ENCODE measurements at places on chromosomes 16 and 17.
A peak's percentile ranks its signal among the peaks of the same experiment; 100 is the strongest.

DNA sequence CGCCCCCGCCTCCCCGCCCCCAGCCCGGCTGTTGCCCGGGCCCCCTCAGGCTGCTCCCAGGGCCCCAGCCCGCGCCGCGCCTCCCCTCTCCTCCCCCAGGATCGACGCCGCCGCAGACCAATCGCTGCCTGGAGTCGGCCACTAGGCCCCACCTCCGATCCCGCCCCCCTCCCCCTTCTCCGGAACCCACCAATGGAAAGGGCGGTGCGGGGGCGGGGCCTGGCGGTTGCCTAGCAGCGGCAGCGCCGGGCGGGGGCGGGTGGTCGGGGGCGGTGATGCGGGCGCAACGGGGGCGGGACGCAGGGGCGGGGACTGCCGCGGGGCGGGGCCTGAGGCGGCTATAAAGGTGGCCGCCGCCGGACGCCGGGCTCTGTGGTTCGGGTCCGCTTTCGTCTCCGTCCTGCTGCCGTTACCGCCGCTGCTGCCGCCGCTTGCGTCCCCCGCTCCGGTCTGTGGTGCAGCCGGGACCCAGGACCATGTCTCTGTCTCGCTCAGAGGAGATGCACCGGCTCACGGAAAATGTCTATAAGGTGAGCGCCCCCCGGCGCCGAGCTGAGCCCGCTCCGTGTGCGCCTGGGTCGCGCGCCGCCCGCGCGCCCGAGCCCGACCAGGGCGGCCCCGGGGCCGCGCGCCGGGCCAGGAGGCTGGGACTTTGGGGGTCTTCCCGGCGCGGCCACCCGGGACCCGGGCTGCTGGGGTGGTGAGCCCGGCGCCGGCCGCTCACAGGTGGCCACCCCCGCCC lies at the start of gene BAIAP2:
Gene BAIAP2 (plus strand): TSS at position 373 of the 742 bp plus-strand sequence. CDS start 104 bp downstream, at position 477.
- peak; percentile 86 for DNase-seq

GRCh38 chr17:76384222-76384986 lies at the start of gene SPHK1:
TSS of gene SPHK1 (plus strand) at chr17:76384609. CDS start at chr17:76385645, 1,036 bp downstream.
- peak; percentile 83 for DNase-seq

DNA sequence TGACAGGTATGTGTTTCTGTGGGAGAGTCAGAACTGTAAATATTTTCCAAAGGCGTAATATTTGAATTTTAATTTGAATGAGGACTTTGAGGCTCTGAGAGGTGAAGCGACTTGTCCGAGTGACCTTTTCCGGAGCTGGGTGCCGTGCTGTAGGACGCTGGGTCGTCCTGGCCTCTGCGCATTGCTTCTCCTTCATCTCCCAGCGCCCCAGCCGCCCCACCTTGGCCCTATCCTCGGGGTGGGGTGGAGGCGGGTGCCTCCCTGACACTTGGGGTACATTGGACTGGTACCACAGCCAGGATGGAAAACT lies 147.8 kb downstream of the SPECC1 start:
- no peak for DNase-seq

- no peak for DNase-seq
These were observed 22.8 kb downstream of the GPRC5B start for GRCh38 chr16:19861811-19862327.

- DNase-seq, result no peak
These were observed 43.9 kb upstream of the RCVRN start for GRCh38 chr17:9948928-9949327.

GRCh38 chr16:83475108-83475507 lies 332.7 kb upstream of the HSBP1 start:
- no peak for DNase-seq

DNA sequence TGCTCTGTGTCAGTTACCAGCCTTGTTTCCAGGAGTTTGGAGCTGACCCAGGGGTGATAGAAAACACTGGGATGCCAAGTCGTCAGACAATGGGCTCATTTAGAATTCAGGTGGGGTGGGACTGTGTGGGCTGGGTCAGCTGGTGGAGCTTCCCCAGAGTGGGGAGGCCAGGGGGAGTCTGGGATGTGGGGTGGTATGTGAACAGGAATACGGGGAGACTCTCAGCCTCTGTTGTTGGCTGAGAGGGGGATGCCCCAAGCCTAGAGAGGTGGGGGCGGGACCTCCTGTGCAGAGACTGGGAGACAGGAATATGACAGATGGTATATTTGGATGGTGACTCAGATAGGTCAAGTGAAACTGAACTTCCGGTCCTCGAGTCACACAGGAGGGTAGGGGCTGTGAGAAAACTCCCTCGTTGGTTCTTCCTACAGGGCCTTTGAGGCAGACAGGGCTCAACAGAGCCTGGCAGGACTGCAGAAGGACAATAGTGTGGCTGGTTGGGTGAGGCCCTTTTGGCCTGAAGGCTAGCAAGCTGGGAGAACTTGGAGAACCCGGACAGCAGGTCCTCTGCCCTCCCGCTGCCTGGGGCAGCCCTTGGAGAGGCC lies 23.7 kb downstream of the CDH1 start:
- peak; percentile 76 for DNase-seq

- DNase-seq, result no peak
These were observed 3.0 kb downstream of the SALL1 start for GRCh38 chr16:51147776-51148677.

GRCh38 chr17:1753767-1754429 lies 8.0 kb upstream of the SERPINF1 start:
- DNase-seq, result no peak

- DNase-seq, result peak; percentile 90
These were observed 647 bp downstream of the UNK start for GRCh38 chr17:75785016-75785890.

DNA sequence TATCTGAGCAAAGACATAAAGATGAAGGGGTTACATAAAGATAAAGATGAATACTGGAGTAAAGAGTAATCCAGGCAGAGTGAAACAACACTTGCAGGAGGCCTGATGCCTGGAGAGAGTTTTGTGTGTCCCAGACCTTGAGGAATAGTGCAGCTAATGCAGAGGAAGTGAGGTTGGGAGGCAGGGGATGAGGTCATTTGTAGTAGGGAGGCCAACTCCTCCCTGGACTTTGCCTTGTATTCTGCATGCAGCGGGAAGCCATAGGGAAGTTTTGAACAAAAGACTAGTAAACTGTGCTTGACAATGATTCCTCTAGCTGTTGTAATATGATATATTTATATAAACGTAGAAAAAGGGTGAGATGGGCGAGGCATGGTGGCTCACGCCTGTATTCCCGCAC lies 356.6 kb downstream of the KCNJ2 start:
- DNase-seq, result no peak

GRCh38 chr16:54654429-54654828 lies 276.2 kb upstream of the IRX5 start:
- no peak for DNase-seq

DNA sequence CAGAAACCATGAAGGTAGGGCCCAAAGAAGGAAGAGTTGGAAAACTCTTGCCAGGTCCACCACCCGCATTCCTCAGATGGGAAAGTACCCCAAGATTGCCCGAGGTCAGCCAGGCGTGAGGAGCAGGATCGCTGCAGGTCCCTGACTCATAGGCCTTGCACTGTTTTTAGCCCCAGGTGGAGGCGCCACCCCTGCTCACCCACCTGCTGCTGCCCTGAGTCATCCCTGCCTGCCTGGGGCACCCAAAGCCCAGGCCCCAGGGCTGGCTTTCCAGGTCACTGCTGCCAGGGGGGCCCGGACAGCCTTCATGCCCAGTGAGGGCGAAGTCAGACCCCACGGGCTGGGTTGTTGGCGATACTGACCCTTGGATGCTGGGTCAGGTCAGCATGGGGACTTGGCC lies 100.9 kb downstream of the AMFR start:
- no peak for DNase-seq

DNA sequence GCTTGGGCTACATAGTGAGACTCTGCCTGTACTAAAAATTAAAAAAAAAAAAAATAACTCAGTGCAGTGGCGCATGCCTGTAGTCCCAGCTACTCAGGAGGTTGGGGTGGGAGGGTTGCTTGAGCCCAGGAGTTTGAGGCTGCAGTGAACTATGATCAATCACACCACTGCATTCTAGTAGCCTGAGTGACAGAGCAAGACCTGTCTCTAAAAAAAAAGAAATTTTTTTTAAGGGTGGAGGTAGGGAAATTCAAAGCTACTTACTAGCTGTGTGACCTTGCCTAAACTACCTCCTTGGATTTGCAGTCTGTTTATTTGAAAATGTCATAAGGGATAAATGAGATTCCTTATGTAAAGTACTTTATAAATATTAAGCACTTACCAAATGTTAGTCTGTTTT lies 3.4 kb upstream of the SMPD3 start:
- no peak for DNase-seq

DNA sequence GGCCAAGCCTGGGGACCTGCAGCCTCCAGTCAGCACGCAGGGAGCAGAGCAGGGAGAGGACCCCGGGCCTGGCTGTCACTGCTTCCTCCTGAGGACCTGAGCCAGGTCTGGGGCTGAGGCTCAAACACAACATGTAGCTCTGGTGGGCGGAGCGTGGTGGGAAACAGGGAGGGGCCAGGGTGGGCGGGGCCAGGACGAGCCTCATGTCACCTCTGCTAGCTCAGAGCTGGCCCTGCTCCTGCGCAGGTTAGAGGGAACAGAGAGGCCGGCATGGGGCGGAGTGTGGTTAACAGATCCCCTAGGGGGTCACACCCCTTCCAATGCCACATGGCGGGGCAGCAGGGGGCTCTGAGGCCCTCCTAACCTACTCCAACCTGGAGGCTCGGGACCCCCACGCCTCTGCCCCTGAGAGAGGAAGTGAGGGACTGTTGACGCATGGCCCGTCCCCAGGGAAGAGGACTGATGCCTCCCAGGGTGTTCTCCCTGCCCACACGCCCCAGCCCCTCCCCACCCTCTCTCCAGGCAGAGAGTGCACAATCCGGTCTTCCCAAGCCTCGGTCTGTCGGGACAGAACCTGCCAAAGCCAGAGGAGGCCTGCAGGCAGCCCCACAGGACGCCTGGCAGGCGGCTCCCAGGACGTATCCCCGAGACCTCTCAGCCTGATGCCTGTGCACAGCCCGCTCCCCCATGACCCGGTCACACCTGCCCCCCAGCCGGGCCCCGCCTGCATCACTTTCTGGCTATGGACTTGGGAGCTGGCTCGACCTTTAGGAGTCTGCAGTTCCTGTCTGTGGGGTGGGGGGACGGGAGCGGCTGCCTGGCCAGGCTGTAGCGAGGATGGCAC lies 15.2 kb downstream of the PIEZO1 start:
- DNase-seq, result no peak

DNA sequence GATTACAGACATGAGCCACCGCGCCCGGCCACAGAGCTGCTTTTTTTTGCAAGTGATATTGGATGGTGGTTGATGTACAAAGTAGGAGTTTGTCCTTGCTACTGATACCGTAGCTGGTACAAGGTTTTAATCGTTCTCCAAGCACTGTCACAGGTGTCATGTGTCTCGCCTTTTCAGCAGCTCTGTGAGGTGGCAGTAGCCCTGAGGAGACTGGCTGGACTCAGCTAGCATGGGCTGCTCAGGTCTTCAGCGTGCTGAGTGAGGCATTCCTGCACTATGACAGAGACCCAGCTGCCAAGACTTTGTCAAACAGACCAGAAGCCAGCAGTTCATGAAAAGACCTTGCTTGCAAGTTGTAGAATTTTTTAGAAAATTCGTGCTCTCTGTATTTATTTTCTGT lies 7.2 kb downstream of the WWOX start:
- no peak for DNase-seq

DNA sequence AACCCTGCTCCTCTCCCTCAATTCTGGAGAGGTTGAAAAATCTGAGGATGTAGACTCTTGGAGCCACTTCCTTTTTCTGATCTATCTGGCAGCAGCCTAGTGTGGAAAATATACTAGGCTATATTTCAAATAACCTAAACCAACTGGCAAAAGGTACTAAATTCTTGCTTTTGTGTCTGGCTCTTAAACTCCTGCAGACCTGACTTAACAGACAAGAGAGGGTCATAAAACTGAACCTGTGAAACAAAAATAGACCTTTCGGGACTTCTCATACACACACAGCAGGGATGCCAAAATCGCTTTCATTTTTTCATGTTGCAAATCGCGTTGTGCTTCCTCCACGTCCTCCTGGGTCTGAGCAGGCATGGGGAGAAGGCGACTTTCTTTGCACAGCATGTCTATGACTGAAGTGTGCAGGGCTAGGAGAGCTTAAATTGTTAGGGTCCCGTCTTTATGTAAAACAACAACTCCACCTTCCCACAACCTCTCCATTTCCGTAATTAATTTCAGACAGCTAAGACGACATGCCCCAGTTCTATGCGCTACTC lies 520.7 kb upstream of the PSMD7 start:
- no peak for DNase-seq

DNA sequence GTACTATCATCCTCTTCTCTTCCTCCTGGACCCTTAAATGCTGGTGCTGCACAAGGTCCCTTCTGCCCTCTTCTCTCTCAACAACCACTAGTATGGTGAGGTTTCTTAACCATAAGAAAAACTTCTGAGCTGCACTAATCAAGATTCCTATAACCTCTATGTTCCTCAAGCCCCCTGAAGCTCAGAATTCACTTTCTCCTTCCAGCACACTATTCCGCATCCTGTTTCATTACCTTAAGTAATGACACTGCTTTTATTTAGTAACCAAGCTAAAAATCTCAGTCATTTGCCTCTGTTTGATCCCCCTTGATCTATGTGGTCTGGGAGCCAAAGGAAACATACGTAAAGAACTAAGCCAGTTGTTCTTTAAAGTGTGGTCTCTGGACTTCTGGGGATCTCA lies 20.1 kb downstream of the KANSL1 start:
- no peak for DNase-seq

- peak; percentile 82 for DNase-seq
These were observed 6.7 kb downstream of the RHBDF1 start for GRCh38 chr16:65745-66144.

DNA sequence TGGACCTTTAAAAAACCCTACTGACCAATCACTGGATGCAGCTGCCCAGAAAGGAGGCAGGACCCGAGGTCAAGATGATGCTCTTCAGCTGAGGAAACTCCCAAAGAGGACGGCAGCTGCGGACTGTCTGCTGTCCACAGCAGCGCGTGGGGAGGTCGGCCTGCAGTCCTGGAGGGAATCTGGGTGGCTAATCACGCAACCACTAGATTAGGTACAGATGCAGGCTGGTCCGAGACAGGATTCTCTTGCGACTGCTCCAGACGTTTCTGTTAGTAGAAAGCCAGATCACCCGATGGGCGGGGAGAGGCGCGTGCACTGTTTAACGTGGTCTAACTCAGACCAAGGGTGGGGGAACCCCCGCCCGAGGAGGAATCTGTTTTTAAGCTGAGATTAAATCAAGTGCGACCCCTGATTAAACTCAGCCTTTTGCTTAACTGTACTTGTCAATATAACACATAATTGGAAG lies 8.8 kb downstream of the CTRB2 start:
- DNase-seq, result no peak

GRCh38 chr16:78072275-78072674 lies 27.2 kb upstream of the WWOX start:
- DNase-seq, result no peak

GRCh38 chr17:41968676-41969075 lies 2.1 kb downstream of the CNP start:
- no peak for DNase-seq

Measured in T-helper 2 cell treated with Interferon-gamma antibody and Interleukin-4, amounts not matched to agents 5 μg/mL and 100 μg/mL, for 36 hours (primary cell).